ENCODE measurements at places on chromosomes 3 and 15.
A peak's percentile ranks its signal among the peaks of the same experiment; 100 is the strongest.

DNA sequence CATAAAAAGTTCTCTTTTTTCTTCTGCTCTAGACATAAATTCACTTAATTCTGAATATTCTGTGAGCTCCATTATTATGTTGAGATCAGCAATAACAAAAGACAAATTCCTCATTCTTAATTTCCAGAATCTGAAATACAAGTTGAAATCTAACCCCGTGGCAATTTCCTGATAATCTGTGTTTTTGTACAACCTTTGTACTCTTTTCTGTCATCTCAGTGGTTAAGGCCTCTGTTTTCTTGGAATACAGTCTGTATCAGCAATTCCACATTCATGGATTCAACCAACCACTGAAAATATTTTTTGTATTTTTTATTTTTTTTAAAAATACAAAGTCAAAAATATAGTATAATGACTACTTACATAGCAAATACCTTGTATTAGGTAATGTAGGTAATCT, 8.7 kb downstream of the CCR8 start:
- DNase-seq = no peak

DNA sequence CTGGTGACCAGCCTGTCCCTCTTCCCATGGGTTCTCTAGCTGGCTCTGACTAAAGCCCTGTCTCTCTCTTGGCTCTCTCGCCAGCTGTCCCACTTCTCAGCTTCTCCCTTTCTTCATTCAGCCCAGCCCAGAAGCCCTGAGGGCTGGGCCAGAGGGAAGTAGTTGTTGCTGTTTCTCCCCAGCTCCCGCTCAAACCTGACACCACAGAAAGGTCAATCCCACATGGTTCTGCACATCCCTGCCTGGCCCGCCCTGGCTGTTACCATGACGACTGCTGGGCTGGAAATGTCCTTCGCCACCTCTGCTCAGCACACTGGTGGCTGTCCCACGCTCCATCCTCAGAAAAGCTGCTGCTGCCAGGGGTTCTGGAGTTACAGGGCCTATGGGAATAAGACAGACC, 25.9 kb downstream of the CCDC32 start:
- no peak for DNase-seq

GRCh38 chr3:134067531-134068161, 37.9 kb upstream of the SLCO2A1 start:
- DNase-seq = no peak

- no peak for DNase-seq
Observed at GRCh38 chr3:183491923-183492848, 63.3 kb downstream of the KLHL6 start.

- no peak for DNase-seq
Observed at GRCh38 chr3:16452261-16452660, 61.2 kb downstream of the RFTN1 start.

DNA sequence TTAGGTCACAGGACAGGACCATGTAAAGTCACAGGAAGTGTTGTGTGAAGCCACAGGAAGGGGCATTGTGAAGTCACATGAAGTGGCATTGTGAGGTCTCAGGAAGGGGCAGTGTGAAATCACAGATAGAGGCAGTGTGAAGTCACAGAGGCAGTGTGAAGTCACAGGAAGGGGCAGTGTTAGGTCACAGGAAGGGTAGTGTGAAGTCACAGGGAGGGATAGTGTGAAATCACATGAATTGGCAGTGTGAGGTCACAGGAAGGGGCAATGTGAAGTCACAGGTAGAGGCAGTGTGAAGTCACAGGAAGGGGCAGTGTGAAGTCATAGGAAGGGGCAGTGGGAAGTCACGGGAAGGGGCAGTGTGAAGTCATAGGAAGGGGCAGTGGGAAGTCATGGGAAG, 37.9 kb downstream of the GASK1A start:
- no peak for DNase-seq

- DNase-seq = peak; percentile 53
Observed at GRCh38 chr3:112002096-112002971, 3.6 kb downstream of the TAGLN3 start.

- no peak for DNase-seq
Observed at GRCh38 chr3:70824078-70824477, 511.6 kb upstream of the MDFIC2 start.

GRCh38 chr3:77825001-77825827, 785.3 kb downstream of the ROBO2 start:
- no peak for DNase-seq

- DNase-seq = no peak
Observed at GRCh38 chr3:66101901-66102300, 63.2 kb upstream of the MAGI1 start.

- DNase-seq = no peak
Observed at GRCh38 chr3:187572441-187572840, 97.8 kb downstream of the SST start.

DNA sequence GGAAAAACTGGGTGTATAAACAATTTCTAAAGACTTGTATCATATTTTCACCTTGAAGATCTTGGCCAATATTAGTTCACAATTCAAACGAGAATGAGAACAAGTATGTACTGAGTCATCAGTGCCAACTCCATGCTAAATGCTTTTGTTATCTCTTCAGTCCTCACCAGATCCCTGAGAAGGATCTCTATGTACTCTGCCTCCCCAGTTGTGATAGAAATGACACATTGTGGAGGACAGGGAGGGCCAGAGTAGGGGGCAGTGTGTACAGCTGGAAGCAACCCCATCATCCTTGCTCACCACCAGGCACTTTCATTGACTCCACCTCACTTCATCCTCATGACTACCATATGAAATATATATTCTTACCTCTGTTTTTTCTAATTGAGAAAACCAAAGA, 353.7 kb upstream of the SOX2 start:
- DNase-seq = no peak

- no peak for DNase-seq
Observed at GRCh38 chr3:23547905-23548650, 257.7 kb upstream of the UBE2E1 start.

DNA sequence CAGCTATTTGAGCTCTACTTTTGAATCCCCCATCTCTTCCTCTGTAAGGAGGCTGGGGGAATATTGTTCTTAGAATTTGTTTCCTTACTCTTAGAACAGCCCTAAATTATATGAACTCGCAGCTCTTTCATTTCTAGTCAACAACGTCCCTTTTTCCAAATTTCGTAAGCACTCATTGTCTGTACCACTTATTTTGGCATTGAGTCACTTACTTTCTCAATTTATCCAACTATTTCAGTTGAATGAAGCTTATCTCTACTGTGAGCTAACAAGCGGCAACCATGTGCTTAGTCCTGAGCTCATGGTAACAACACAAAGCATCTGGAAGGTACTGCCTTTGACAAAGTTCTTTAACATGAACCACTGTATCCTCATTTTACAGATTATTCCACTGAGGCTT, 191.1 kb downstream of the GREM1 start:
- no peak for DNase-seq

DNA sequence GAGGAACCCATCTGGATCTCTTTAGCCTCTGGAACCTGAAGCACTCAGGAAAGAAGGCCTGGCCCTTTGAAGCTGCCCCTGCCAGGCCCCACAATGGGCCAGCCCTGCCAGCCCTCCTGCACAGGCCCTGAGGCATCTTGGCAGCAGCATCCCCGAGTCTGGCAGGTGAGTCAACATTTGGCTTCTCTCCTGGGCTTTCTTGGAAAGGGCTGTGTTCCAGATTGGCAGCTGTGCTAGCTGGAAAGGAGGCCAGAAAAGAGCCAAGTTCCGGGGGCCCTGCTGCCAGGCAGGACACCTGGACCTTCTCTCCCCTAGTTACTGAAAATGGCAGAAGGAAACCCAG, 187.2 kb downstream of the SHQ1 start:
- peak; percentile 10 for DNase-seq

GRCh38 chr15:37550360-37551024, 383.9 kb upstream of the TMCO5A start:
- no peak for DNase-seq

- DNase-seq = no peak
Observed at GRCh38 chr3:139465636-139466035, 10.7 kb downstream of the RBP2 start.

- DNase-seq = no peak
Observed at GRCh38 chr3:78791753-78792152, 976.0 kb downstream of the ROBO1 start.

GRCh38 chr15:64740311-64741170, 34.8 kb downstream of the RBPMS2 start:
- no peak for DNase-seq

DNA sequence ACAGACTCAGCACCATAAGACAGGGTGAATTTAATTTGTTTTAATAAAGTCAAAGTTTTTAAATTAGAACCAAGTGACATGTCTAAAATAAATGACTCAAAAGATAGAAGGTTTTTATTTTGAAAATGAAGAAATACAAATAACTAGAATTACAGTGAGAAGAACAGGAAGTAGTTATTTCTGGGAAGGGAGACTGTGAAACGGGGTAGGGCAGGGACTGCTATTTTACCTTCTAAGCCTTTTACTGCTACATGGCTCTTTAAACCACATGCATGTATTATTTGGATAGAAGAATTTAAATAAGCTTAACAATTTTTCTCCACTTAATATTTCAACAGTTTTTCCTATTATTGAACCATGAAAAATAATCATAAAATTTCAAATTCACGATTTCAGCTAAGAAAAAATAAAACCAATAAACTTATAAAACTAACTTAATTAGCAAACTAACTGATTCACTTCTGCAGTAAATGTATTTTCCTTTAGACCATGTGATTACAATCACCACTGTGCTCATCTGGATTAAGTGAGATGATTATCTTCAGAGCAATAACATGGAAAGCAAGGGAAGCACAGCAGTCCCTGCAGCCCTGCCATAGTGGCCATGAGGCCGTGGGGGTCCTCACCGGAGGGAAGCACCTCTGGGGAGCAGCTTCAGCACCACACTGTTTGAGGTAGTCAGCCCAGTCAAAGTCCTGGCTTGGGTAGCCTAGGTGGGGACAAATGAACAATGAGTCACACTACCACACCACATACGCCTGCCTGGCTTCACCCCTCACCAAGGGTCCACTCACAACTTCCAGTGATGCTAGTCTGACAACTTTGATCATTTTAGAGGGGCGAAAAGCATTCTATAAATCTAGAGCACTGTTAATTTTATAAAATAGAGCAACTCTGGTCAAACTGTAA, 28.3 kb upstream of the STIMATE start:
- no peak for DNase-seq

DNA sequence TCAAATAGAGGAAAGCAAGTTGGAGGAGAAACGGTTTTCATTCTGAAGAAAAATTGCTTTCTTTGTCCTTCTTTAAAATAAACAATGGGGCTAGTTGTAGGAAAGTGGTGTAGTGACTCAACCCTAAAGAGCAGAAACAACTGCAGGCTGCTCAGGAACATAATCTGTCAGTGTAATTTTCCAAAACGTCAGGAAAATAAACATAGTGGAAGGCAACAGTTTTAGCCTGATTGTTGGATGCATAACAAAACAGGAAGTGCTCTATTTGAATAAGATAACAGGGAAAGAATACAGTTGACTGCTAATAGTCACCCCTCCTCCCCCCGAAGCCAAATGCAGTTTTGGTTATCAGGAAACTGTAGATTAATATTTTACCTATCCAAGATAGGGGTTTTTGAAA, 167.6 kb downstream of the ECT2 start:
- DNase-seq = no peak

DNA sequence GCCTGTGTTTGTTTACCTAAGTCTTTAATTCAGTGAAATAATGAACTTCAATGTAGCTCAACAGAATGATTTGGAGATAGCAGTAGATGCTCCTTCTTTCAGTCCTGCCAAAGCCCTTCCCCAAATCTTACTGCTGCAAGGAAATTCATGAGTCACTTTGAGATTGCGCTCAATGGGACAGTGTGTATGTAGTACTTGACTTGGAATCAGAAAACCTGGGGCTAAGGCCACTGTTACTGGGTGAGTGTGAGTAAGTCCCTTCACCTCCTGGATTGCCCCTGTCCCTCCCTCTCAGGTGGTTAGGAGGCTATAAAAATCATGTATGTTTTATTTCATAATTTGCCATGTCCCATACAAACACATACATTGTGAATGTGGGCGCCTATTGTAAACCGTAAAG, 29.9 kb downstream of the ATP13A5 start:
- DNase-seq = no peak

DNA sequence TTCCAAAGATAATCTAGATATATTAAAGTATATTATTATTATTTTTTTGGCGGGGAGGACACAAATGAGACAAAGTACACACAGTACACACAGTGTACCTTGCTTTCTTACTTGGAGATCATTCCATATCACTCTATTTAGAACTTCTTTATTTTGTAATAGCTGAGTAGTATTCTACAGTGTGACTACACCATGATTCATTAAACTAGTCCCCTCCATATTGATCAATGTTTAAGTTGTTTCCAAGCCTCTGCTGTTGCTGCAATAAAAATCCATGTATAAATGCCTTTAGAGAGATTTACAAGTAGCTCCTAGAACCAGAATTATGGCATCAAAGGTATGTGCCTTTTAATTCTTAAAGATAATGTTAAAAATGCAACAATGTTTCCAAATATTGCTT, 38.8 kb downstream of the PYGO1 start:
- no peak for DNase-seq

GRCh38 chr3:170714122-170714521, 128.2 kb upstream of the SLC7A14 start:
- no peak for DNase-seq

GRCh38 chr3:13626915-13627460, 78.1 kb downstream of the FBLN2 start:
- no peak for DNase-seq

GRCh38 chr3:99601515-99601914, 36.9 kb upstream of the COL8A1 start:
- no peak for DNase-seq
